Caco-2 (cell line): ENCODE measurements at places on chromosomes 2 and 18. TPM values are rescaled to one million over a fixed set of nuclear protein-coding genes. Genes with fewer than 3 reads are reported as not detected.
A peak's percentile ranks its signal among the peaks of the same experiment; 100 is the strongest.

GRCh38 chr2:237297421-237298150, 116.4 kb downstream of the COL6A3 start:
- H3K4me3 ChIP-seq: no peak overlapping the region
- no peak overlapping the region for H3K27ac ChIP-seq
- no peaks in the 10 kb centered on the region for H3K27me3 ChIP-seq
- peaks cover 6% of the 10 kb centered on the region; the same call in 1 of the 2 replicates for H3K4me1 ChIP-seq

GRCh38 chr2:66569321-66569851, 134.5 kb downstream of the MEIS1 start:
- H3K27ac ChIP-seq: no peak overlapping the region
- H3K36me3 ChIP-seq: no peaks in the 10 kb centered on the region
- no peak overlapping the region for H3K4me3 ChIP-seq
- H3K4me1 ChIP-seq: peaks cover 16% of the 10 kb centered on the region
- no peak for DNase-seq

- no peak overlapping the region for H3K27ac ChIP-seq
- no peaks in the 10 kb centered on the region; the same call in 1 of the 2 replicates for H3K36me3 ChIP-seq
- DNase-seq: no peak
These were observed 34.0 kb downstream of the EML6 start for GRCh38 chr2:54757500-54757899.

GRCh38 chr2:154724194-154724797, 25.8 kb downstream of the KCNJ3 start:
- no peak overlapping the region for H3K4me3 ChIP-seq
- H3K4me1 ChIP-seq: no peaks in the 10 kb centered on the region
- H3K27me3 ChIP-seq: no peaks in the 10 kb centered on the region

- H3K4me1 ChIP-seq: no peaks in the 10 kb centered on the region
- H3K4me3 ChIP-seq: no peak overlapping the region
- H3K36me3 ChIP-seq: no peaks in the 10 kb centered on the region
- no peaks in the 10 kb centered on the region for H3K27me3 ChIP-seq
- no peak for DNase-seq
These were observed 258.8 kb downstream of the GBX2 start for GRCh38 chr2:235909358-235909757.

DNA sequence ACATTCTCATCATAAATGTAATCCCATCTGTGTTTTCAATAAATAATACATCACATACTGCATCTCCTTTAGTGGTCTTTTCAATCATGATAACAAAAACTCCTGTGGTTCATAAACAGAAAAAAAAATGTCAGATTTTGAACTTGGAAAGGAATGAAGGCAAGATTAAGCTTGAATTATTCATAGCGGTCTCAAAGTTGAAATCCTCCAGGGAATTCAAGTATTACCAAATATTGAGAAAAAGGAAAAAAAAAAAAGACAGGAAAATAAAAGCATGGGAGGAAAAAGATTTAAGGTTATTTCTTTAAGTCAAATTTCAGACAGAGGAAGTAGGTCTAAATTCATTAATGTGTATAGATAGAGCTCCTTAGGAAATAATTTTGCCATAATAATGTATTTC, 92.1 kb downstream of the COLEC12 start:
- H3K36me3 ChIP-seq: no peaks in the 10 kb centered on the region
- no peak overlapping the region for H3K27ac ChIP-seq
- H3K4me1 ChIP-seq: peaks cover 6% of the 10 kb centered on the region; the same call in 1 of the 2 replicates

DNA sequence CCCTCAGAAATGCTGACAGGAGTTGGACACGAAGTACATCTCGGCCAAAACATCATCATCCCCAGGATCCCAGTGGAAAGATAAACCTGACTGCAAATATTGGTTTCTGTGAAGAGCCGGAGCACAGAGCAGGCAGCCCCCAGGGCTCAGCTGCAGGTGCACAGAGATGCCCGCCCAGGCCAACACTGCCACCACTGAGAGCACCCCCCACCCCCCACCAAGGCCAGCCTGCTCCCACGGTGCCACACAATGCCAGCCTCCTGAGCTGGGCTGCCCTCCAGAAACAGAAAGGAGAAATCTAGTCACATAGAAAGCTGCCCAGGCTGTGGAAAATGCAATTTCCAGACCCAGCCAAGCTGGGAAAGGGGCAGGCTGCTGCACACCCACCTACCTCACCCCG, 71.7 kb downstream of the GALNT14 start:
- no peak overlapping the region for H3K27ac ChIP-seq
- H3K27me3 ChIP-seq: 0 out of 2 replicates have a peak, but pooled peaks cover 1% of the 10 kb centered on the region
- no peaks in the 10 kb centered on the region for H3K4me1 ChIP-seq
- H3K36me3 ChIP-seq: no peaks in the 10 kb centered on the region
- H3K4me3 ChIP-seq: no peak overlapping the region

GRCh38 chr2:219423652-219424377, 5.6 kb downstream of the DES start:
- H3K4me1 ChIP-seq: 0 out of 2 replicates have a peak, but pooled peaks cover 4% of the 10 kb centered on the region
- H3K36me3 ChIP-seq: no peaks in the 10 kb centered on the region
- H3K27me3 ChIP-seq: no peaks in the 10 kb centered on the region
- no peak for DNase-seq

- no peak overlapping the region for H3K27ac ChIP-seq
- H3K27me3 ChIP-seq: no peaks in the 10 kb centered on the region
- no peak overlapping the region for H3K4me3 ChIP-seq
- H3K4me1 ChIP-seq: no peaks in the 10 kb centered on the region
These were observed 178.0 kb downstream of the DLGAP1 start for GRCh38 chr18:4276953-4277585.

DNA sequence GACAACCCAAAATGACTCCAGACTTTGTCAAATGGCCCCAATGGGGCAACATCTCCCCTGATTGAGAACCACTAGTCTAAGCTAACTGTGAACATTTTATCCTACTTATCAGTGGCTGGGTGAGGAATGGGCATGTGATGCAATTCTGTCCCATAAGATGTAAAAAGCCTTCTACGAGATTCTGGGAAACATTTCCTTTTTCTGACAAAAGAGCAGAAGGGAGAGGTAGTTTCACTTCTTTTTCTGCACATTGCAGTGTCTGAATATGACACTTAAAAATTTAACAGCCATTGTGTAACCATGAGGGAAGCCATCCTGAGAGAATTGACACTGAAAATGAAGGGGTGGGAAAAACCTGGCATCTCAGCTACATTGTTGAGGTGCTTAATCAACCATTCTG, 17.3 kb upstream of the MARCHF4 start:
- DNase-seq: no peak
- H3K27ac ChIP-seq: no peak overlapping the region
- H3K4me1 ChIP-seq: no peaks in the 10 kb centered on the region
- no peak overlapping the region for H3K4me3 ChIP-seq

DNA sequence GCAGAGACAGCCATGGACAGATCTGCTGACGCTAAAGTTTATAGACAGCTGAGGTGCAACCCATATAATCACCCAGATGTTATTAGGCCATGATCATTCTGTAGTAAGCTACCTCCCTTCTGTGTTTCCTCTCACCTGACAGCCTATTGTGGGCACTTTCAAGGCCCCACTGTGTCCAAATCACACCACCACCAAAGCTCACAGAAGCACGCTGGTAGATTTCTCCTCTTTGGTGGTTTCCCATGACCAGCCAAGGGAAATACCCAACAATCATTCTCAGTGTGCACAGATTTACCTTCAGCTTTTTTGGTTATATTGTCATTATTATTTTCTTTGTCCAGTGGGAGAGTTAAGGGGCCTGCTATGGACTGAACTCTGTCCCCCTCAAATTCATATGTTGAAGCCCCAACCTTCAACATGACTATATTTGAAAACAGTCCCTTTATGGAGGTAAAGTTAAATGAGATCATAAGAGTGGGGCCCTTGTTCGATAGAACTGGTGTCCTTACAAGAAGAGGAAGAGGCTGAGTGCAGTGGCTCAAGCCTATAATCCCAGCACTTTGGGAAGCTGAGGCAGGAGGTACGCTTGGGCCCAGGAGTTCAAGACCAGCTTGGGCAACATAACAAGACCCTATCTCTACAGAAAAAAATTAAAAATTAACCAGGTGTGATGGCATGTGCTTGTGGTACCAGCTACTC, 74.0 kb upstream of the MSH6 start:
- H3K4me3 ChIP-seq: no peak overlapping the region
- DNase-seq: no peak
- no peaks in the 10 kb centered on the region for H3K36me3 ChIP-seq
- H3K27me3 ChIP-seq: no peaks in the 10 kb centered on the region

- no peak overlapping the region for H3K27ac ChIP-seq
- H3K4me3 ChIP-seq: no peak overlapping the region
These were observed 180.0 kb downstream of the TCF4 start for GRCh38 chr18:55407774-55408535.

DNA sequence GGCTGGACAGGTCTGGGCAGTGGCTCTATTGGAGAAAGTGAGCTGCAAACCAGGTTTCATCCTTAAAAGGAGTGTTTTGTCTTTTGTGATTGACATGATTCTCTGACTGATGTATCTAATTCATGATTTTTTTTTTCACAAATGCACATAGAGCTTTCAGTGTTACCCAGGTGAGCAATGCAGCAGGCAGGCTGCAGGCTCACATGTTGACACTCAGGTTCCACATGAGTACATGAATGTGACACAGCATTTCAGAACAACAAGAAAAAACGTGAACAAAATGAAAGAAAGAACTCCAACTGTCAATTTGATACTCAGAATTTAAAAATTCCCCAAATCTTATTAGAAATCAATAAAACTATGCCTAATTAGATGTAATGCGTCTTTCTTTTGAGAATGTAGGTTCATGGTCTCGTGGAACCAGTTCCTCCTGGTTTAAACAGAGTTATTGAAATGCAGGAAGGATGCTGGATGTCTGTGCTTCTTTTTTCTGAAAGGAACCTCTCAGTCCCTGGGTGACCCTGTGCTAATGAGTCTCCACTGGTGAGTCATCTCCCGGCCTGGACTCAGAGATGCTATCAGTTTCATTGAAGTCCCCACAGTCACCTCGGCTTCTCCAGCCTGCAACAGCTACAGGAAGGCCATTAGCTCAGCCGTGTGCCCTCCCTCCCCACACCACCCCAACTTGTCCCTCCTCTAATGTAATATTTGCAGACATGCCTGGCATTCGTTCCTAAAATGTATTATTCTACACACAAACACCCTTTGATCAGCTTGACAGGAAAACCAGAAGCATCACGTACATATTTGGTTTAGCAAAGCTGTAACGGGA, 430.4 kb downstream of the LPIN1 start:
- DNase-seq: no peak
- no peak overlapping the region for H3K4me3 ChIP-seq
- H3K36me3 ChIP-seq: no peaks in the 10 kb centered on the region

- H3K27me3 ChIP-seq: no peaks in the 10 kb centered on the region
- no peak overlapping the region for H3K27ac ChIP-seq
- H3K36me3 ChIP-seq: no peaks in the 10 kb centered on the region
- no peak overlapping the region for H3K4me3 ChIP-seq
- H3K4me1 ChIP-seq: peaks cover 4% of the 10 kb centered on the region; the same call in 1 of the 2 replicates
These were observed 59.5 kb downstream of the E2F6 start for GRCh38 chr2:11406267-11406957.

DNA sequence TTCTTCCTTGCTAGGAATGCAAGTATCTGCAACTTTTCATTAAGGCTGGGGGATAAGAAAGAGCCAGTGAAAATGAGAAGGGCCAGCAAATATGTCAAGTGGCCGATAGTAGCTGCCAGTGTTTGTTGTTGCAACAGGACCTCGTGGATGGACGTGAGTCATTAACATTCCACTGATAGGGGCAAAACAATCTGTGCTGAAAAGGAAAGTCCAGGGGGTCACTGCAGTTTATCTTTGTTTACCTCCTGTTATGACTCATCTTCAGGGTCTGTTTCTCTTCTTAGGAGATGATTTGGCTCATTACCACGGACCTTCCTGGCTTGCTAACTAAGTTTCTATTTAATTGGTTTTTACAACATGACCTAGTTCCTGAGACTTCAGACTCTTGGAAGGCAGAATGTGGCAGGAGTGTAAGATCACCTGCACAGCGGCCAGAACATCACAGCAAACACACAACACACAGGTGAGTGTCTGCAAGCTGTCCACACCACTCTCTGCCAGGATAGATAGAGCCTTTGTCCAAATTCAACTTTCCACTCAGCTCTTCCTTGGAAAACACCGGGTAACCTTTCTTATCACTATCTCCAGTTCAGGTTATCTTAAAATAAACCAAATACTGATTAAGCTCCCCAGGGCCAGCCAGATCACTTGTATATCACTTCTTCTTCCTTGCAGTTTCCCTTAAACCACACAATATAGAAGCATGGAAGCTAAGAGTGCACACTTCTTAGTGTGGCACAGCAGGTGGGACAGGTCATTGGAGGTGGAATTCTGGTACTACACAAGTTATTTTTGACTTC, 157.5 kb upstream of the LMAN1 start:
- H3K4me3 ChIP-seq: no peak overlapping the region
- peak; percentile 70 for DNase-seq

CXCR4 gene
- total RNA-seq: 1.00 and 1.4 TPM in 2 replicates

LONRF2 gene
- total RNA-seq: not detected in 2 replicates

DYNAP gene
- total RNA-seq: not detected in 2 replicates

ADAM23 gene
- total RNA-seq: 46.8 and 55.1 TPM in 2 replicates

WNT10A gene
- total RNA-seq: 0.81 and 1.2 TPM in 2 replicates

PXDN gene
- total RNA-seq: 0.12 and 0.25 TPM in 2 replicates

COX7A2L gene
- total RNA-seq: 117 and 125 TPM in 2 replicates

SP5 gene
- total RNA-seq: 149 and 161 TPM in 2 replicates
